Ureter (tissue), 1 donor: ENCODE measurements at places on chromosomes 7 and 10. TPM values are rescaled to one million over a fixed set of nuclear protein-coding genes. Genes with fewer than 3 reads are reported as not detected.
A peak's percentile ranks its signal among the peaks of the same experiment; 100 is the strongest.

DNA sequence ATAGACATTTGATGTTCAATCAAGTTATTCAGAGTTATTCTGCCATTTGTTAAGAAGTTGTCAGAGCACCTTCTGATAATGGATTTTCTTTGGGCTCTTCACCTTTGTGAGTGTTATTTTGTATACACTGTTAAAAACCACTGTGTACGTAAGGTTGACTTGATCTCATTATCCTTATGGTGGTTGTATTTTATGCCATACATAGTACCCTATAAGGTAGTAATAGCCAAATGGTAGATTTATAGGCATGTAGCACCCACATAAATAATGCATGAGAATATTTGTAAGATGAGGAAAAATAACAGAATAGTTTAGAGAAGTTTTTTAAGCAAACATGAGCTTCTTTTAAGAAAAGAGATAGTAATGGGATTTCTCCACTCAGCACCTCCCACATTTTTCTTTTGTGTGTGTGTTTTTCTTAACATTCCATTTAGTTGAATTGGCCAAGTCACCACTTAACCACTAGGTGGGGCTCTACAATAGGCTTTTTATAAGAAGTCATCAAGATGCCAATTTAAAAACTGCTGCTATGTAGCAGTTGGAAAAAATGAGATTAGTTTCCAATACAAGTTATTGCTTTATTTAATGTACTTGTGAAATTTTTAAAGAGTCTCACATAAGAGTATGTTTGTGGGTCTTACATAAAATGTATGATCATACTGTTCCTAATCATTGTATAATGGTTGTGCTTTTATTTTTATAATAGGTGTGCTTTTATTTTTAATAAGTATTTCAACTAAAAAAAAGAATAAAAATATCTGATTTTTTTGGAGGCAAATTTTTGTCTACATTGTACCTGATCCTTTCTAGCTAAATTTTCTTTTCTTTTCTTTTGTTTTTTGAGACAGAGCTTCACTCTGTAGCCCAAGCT, 41.1 kb upstream of the STMP1 start:
- DNase-seq = peak; percentile 55

TMEM213 gene
- total RNA-seq = not detected

DNA sequence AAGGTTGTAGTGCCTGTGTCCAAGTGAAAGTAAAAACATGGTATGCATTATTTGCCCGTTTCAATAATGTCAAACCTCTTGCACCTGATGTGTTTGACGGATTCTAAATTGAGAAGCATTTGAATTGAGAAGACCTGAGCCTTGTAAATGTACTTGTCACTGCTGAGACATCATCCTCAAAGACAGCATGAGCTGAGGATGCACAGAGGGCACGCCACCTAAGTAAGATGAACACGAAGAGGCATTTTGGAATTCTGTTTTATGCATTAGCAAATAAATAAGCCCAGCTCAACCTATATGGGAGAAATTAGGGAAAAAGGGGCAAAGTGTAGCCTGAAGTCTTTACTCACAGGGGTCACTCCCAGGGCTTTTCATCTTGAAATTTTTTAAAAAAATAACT, 73.8 kb upstream of the SORCS1 start:
- DNase-seq = no peak

DNA sequence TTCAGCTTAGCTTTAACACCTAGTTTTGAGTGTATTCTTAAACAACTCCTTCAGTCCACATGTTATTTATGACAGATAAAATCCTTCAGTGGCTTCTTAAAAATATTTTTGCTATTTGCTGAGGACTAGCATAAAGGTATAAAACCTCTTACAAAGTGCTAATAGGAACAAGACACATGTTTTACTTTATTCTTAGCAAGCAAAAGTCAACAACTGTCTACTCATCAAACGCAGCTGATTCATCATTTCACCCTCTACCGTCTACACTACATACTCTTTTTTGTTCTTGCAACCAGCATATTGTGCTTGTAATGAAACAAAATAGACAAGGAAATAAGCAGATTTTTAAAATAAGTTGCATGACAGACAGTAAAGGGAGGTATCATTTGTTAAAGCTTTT, 319.7 kb downstream of the SNX13 start:
- no peak for DNase-seq

DNA sequence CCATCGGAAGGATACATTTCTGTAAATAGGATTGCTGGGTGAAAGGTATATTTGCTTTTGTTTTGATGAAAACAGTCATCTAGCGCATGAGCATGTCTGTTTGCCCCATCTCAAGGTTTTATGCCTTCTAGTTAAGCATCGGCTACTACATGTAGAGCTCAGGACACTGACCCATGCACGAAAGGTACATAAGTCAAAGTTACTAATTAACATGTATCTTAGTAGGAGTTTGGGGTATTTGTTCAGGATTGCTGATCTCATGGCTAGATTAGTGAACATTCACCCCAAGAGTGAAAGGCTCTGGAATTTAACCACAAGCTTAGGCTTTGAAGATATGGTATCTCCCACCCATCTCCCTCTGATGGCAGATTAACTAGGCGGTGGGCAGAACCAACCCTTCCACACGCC, 91.5 kb downstream of the RBM20 start:
- no peak for DNase-seq

DNA sequence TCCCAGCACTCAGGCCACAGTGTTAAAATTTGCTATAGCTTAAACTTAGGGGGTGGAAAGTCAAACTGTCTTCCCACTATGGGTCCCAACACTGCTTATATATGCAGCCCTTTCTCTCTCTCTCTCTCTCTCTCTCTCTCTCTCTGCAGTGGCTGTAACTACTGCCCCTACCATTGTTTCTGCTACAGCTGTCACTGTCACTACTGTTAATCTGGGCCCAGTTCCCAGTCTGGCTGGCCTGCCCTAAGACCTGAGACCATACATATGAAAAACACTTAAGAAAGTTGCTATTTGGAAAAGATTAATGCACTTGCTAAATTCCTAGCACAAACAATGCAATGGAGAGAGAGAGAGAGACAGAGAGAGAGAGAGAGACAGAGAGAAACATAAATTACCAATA, 78.6 kb downstream of the THSD7A start:
- DNase-seq = no peak

DNA sequence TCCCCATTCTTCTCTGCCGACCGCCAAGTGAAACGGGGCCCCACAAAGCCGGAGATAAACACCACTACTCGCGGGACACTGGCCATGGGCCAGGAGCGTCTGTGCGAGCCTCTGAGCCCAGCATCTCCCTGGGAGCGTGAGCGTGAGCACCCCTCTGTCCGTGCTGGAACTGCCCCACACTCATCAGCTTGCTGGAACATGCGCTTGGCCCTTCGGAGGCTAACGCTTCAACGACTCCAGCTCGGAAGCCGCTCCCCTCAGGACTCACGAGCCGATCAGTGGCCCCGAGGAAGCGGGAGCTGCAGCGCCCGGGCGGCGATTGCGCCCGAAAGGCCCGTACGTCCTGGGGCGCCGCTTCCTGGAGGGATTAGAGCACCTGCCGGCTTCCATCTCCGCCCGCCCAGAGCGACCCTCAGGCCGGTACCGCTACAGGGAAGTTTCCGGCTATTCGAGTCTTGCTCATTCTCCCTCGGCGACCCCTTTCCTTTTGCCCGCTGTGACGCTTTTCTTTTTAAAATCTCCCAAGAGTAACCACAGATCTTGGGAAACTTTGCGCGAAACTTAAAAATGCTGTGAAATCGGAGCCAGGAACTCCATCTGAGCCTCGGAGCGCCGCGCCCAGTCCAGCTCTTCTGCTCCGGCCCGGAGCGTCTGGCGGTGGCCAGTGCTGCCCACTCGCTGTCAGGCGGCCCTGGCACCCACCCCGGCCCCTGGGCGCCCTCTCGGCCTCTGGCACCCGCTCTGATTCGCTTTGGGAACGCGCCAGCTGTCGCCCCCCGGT, 1.0 kb downstream of the TLL2 start:
- DNase-seq = no peak

DNA sequence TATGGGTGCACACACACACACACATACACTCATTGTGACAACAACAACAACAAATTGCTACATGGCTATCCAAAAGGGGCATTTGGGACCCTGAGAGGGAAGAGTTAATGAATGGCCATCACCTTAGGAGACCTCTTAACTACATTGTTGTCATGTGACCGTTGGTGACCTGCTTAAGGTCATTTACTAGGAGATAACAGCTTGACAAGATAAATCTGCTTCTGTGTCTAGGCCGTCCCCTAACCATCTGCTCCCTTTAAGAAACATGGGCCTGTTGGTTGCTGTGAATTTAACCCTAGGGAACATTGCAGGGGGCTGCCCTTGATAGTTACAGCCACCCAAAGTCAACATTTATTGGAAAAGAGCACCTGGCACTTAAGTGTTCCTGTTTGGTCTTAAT, 29.7 kb downstream of the C1QL3 start:
- no peak for DNase-seq

BBS9 gene
- total RNA-seq = 22.7 TPM

DNA sequence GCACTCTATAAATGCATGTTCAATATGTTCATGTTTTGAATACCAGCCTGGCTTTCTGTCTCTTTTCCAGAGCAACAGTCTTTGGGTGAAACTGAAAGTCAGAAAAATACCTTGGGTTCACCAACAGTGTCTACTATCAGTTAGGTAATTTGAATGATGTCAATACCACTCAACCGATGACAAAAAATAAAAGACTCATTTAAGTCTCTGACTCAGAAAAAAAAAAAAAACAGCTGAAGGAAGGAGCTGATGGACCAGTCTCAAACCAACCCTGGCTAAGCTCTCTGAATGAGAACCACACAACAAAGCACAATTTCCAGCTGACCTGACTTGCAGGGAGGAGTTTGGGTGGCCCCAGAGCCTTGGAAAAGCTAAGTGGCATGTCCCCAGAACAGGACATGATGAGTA, 42.5 kb downstream of the ABLIM1 start:
- DNase-seq = no peak

DNA sequence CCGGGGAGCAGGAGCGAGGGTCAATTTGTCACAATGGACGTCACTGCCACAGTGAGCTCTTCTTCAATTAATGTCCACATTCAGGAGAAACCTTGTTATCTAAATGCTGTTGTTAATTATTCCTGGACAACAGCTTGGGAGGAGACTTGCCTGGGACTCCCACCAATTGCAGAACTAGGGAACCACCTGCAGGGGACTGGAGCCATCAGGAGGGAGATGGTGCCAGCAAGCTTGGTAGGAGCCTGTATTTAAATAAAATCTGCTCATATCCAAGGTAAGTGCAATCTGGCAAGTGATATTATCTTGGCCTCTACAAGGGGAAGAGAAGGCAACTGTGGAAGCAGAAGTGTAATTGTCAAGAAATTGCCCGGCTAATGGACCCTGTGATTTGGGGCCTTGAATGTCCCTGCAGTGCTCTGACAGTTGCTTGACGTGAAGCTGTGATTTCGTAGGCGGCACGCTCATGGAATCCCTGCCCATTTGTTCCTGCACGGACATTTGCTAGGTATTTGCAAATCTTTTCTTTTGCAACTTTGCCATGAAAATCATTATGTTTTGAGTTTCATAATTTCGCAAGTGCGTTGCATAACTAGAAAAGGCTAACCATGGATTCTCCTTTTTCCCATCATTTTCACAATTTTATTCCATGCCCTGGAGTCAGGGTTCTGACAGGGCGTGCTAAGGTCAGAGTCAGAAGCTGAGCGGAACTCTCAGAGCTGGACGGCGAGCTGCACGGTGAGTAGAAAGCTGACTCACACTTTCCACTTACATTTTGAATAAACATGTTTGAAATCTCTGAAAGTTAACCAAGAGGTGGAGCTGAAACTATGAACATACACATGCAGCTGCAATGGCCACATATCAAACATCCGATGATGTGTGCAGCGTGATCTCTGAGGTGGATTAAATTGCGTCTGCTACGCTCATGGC, 84.9 kb upstream of the TCERG1L start:
- no peak for DNase-seq

- no peak for DNase-seq
These were observed 2.7 kb upstream of the IGFBP3 start for GRCh38 chr7:45923818-45924217.

GRCh38 chr7:151720280-151720679, 156.6 kb downstream of the PRKAG2 start:
- DNase-seq = no peak

- DNase-seq = peak; percentile 54
These were observed 13.5 kb upstream of the ENTPD1 start for GRCh38 chr10:95742485-95742884.

DNA sequence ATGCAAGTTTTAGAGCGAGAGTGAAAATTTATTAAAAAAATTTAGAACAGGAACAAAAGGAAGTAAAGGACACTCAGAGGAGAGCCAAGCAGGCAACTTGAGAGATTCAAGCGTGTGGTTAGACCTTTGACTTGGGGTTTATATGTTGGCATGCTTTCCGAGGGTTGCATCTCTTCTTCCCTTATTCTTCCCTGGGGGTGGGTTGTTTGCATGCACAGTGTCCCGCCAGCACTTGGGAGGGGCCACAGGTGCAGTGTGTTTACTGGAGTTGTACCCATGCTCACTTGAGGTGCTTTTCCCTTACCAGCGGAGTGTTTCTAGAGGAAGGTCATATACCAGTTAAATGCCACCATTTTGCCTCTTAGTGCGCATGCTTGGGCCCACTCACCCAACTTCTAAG, 96.3 kb downstream of the CHN2 start:
- no peak for DNase-seq

- DNase-seq = no peak
These were observed 67.9 kb downstream of the DENND11 start for GRCh38 chr7:141634065-141634464.

DNA sequence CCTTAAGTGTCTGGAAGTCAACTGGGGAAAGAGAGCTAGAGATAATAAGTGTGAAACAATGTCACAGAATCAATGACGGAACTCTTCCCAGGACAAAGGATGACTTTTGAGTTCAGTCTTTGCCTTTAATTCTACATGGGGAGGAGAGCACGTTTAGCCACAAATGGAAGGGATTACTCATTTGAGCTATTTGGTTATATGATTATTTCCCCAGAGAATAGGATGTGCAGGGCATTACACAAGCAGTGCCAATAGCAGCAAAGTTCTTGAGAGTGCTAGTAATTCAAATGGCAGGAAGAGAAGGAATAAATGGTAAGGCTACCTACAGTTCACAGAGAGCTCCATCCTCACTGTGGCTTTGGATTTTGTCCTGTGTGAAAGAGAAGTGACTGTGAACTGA, 6.0 kb downstream of the EGFR start:
- DNase-seq = no peak

TACC2 gene
- 98.1 TPM for total RNA-seq

DNA sequence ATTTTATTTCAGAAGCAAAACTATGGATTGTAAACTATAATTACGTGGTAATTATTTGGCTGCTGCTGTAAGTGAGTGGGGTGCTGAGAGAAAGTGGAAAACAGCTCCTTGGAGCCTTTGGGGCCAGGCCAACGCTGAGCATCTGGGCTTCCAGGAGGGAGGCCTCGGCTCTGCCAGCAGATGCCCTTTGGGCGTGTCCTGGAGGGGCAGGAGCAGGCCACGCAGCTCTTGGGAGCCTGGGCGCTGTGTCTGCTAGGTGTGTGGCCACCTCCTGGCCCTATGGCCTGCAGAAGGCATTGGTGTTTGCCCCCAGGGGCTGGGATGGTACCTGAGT, 423.3 kb downstream of the GLRX3 start:
- DNase-seq = peak; percentile 37

DNA sequence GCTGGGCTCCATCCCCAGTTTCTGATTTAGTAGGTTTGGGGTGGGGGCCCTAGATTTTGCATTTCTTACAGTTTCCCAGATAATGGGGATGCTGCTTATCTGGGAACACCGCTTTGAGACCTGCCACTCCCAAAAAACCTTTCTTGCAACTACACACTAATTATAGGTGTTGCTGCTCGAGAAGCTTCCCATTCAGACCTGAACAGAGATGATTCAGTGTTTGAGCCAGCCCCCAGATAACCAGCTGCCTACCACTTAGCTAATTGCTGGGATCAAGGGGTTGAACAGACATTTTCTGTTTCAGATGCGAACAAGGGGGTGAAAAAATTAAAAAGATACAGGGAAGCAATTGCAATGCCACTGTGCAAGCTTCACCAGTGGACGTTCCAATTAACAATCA, 448.5 kb downstream of the KCNMA1 start:
- DNase-seq = no peak
